ENCODE measurements at places on chromosomes 4 and X.

- peak; percentile 80 for DNase-seq
Observed at GRCh38 chr4:168766604-168767316, 243.3 kb downstream of the CBR4 start.

- peak; percentile 10 for DNase-seq
Observed at GRCh38 chrX:65451663-65452062, 82.9 kb downstream of the LAS1L start.

- DNase-seq: peak; percentile 83
Observed at GRCh38 chr4:25552580-25553271, 102.9 kb upstream of the SLC34A2 start.

GRCh38 chr4:16055471-16055870 is 28.4 kb downstream of the PROM1 start:
- no peak for DNase-seq

DNA sequence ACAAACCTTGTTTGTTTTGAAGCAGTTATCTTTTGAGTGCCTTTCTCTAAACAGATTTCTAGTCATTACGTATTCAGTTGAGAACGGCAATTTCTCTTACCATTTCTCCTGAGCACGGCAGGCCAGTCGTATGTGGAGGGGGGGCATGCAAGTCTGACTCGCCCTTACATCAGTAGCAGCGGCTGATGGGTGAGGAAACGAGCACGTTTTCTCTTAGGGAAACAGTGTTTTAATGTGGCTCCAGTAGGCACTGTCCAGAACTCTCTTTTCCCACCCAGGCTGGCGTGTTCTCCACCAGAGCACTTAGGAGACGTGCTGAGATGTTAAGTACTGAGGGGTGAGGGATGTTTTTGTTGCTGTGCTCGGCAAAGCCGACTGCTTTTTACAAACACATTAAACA is 240.5 kb downstream of the STIM2 start:
- DNase-seq: no peak

DNA sequence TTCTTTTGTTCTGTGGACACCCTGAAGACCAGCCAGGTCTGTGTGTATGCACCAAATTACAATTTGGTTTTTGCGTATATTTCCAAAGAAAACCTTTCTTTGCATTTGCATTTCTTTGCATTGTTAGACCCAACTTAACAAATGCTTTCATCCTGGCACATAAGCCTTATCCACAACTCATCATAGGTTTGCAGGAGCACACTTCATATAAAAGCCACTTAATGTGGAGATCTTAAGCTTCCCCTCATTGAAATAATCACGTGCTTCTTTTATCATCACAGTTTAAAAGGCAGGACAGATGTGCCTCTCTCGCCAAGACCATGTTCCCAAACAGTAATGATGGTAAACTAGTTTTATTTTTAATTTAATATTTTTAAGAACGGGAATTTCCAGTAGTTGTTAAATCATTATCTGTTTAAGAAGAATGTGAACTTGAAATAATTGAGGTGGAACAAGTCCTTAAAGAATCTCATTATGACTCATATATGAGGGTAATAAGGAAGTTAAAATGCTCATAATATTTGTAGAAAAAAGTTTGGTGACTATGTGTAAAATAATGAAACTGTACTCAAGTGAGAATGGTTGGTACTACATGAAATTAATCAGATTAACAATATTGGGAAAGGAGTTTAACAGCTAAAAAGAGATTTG is 65.5 kb downstream of the GLRA3 start:
- peak; percentile 43 for DNase-seq

DNA sequence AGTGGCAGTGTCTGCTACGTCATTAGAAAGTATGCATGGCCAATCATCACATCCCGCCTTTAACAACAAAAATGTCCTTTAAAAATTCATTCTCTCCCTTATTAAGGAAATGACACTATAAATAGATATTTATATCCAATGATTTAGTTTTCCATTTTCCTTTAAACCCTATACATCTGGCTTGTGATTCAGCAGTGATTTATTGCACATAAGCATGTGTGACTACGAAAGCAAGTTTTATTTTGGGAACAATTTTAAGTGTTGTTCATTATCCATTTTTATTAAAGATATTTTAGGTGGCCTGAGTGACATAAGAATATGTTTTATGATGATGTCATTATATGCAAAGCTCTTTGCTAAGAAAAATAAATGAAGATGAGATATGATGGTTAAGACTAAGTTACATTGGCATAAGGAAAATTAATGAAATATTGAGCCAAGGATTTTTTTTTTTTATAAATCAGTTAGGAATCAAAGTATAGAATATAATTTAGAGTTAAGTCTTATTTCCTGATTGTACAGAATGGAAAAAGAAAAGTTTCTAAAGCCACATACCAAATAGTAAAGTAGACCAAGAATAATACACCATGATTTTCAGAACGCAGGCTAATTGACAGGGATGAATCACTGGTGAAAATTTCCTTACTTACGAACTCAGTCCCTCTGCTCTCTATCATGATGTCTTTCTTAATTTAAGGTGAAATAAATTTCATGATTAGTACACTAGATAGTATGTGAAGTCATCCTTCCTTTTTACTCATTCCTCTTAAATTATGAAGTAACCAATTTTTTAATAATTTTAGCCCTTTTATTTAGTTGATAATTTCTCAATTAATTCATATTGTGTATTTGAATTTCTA is 822.4 kb downstream of the FAT4 start:
- DNase-seq: no peak

GRCh38 chr4:168744021-168744420 is 247.2 kb downstream of the PALLD start:
- no peak for DNase-seq

- no peak for DNase-seq
Observed at GRCh38 chr4:99634742-99635360, 22.8 kb downstream of the C4orf54 start.

DNA sequence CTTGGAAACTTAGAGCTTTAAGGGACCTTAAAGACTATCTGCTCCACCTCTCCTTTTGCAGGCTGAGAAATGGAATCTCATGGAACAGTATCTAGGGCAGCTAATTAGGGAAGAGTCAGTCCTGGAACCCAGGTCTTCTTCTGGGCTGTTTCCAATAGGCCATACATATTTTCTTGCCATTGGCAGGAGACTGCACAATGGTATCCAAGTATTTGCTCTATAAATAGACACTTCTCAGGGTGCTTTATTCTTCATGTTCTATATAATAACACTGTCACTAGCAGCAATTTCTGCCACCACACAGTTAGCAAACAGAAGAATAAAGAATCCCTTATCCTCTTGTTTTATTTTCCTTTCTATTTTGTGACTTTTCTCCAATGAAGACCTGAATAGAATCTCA is 291.7 kb downstream of the C4orf33 start:
- DNase-seq: no peak

GRCh38 chr4:83231620-83232076 is 53.0 kb downstream of the COQ2 start:
- no peak for DNase-seq

GRCh38 chr4:81429031-81429430 is 42.7 kb downstream of the RASGEF1B start:
- no peak for DNase-seq

- DNase-seq: no peak
Observed at GRCh38 chrX:150449313-150449712, 86.2 kb downstream of the MAMLD1 start.

DNA sequence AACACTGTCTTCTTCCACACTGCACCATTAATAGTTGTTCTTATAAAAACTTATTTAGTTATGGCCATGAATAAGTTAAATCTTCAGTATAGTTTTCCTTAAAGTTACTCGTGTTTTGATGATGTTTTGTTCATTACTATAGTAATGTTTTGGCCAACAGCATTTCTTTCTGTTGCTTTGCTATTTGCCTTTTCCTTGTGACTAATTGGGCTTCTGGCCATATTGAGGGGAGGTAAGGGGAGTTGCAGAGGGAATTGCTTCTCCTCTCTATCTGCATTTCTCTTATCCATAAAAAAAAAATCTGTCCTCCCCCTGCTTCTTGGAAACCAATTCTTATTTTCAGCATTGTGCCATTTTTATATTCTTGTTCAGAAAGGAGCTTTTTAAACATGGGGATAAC is 42.7 kb upstream of the ZCCHC12 start:
- DNase-seq: no peak

- DNase-seq: peak; percentile 33
Observed at GRCh38 chr4:82268050-82268825, 105.6 kb downstream of the HNRNPD start.

GRCh38 chr4:11106759-11107158 is 321.9 kb downstream of the HS3ST1 start:
- DNase-seq: no peak

DNA sequence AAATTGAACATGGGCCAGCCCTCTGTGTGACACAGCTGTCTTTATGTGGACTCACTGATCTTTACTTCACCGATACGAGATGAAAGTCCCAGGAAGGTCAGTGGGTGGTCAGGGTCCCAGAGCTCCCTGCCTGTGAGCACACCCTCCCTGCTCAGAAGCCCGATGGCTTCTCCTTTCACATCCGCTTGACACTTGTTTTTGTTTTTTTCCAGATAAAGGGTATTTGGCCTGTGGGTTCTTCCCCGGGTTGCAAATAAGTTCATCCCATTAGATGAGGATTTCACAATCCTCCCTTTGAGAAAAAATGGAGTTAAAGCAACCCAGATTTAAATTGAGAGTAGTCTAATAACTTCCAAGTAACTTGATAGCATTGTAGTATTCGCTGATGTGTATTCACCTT is 48.2 kb upstream of the TLR2 start:
- DNase-seq: no peak

GRCh38 chr4:112650332-112650731 is 13.4 kb downstream of the LARP7 start:
- no peak for DNase-seq

GRCh38 chr4:2873329-2873728 is 29.7 kb downstream of the ADD1 start:
- DNase-seq: no peak

- no peak for DNase-seq
Observed at GRCh38 chr4:7648544-7649395, 214.0 kb upstream of the PSAPL1 start.

GRCh38 chr4:101345596-101346350 is 1.6 kb downstream of the PPP3CA start:
- peak; percentile 66 for DNase-seq

DNA sequence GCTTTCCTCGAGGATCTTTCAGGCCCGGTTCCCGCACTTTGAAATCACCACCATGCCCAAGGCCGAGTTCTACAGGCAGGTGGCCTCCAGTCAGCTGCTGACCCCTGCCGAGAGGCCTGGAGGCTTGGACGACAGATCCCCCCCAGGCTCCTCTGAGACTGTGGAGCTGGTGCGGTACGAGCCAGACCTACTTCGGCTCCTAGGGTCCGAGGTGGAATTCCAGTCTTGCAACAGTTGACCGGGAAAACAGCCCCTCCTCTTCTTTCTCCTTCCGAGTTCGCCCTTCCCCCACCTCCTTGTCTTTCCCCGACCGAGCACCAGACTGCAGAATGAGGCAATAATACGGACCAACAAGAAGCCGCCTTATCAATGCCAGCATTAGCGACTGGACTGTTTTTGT is 54.4 kb downstream of the ELF4 start:
- no peak for DNase-seq

- no peak for DNase-seq
Observed at GRCh38 chr4:81538716-81539427, 67.2 kb upstream of the RASGEF1B start.

- no peak for DNase-seq
Observed at GRCh38 chrX:131763674-131764073, 219.8 kb downstream of the OR13H1 start.

DNA sequence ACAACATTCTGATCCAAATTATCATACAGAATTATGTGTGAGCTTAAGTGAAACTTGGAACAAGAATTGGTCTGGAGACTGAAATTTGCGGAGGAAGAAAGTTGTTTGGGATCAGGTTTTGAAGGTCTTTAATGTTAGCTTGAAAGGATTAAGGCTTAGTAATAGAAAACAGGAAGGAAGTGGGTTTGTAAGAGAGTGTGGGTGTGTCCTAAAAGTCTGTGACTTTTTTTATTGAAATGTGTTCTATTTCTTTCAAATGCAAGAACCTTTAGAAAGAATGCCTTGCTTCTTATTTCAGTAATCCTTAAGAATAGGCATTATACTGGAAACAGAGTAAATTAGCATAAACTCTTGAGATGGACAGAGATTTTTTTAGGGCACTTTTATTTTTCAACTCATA is 198.0 kb downstream of the GALNTL6 start:
- no peak for DNase-seq

- DNase-seq: no peak
Observed at GRCh38 chr4:8084712-8085490, 73.7 kb downstream of the ABLIM2 start.

GRCh38 chr4:158209825-158210807 is at the start of gene TMEM144:
Gene TMEM144 (plus strand): TSS chr4:158210486. CDS start chr4:158212668, 2,182 bp downstream.
- DNase-seq: peak; percentile 99

GRCh38 chr4:80918004-80918403 is 112.5 kb upstream of the BMP3 start:
- DNase-seq: no peak

DNA sequence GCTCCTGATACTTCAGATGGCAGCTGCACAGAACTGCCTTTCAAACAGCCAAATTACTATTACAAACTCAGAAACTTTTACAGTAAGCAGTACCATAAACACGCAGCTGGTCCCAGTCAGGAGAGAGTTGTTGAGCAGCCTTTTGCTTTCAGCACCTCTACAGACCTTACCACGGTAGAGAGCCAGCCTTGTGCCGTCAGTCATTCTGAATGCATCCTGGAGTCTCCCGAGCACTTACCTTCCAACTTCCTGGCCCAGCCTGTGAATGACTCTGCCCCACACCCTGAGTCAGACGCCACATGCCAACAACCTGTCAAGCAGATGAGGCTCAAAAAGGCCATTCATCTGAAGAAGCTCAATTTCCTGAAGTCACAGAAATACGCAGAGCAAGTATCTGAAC is 12.4 kb downstream of the ZBTB49 start:
- no peak for DNase-seq

DNA sequence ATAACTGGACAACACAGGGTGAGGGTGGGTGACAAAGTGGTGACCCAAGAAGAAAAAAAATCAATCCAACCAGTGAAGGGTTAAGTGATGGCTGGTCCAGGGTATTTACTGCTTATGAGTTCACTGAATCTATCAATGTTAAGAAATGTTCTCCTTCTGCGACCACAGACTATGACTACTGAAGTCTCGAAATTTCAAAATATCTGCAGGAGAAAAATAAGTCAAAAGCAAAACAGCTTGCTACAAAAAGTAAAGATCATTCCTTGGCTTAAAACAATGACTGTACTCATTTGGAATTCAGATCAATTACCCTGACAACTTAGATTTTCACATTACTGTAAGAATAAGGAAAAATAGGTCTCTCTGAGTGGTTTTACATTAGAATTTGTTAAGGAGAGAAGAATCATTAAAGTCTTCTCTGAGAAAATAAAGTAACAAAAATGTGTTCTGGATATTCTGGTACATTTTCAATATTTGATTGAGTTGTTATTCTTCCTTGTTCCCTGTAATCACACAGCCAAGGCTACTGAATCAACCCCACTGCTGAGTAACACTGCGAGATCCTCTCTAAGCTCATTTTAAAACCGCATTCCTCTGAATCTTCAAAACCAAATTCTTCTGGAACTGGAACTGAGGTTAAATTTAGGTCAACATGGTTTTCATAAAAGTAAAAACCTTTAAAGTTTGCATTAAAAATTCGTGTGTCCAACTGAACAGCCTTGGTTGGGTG is 22.7 kb downstream of the SMPX start:
- no peak for DNase-seq

- no peak for DNase-seq
Observed at GRCh38 chr4:73420615-73421014, 15.4 kb upstream of the AFP start.

GRCh38 chrX:38656350-38656915 is 95.1 kb downstream of the TSPAN7 start:
- no peak for DNase-seq

GRCh38 chr4:130851107-130851506 is 1755.2 kb downstream of the C4orf33 start:
- no peak for DNase-seq

- no peak for DNase-seq
Observed at GRCh38 chrX:110316351-110317060, 1.4 kb downstream of the AMMECR1 start.

Data from Caki2 (cell line).